DND-41 (cell line): ENCODE measurements at places on chromosomes 5 and 9.

GRCh38 chr9:124363326-124364096, 51.7 kb downstream of the PSMB7 start:
- no peaks in the 10 kb centered on the region for H3K4me1 ChIP-seq
- H3K4me3 ChIP-seq = no peak overlapping the region
- no peak overlapping the region for H3K27ac ChIP-seq
- H3K36me3 ChIP-seq = peaks cover 7% of the 10 kb centered on the region; the same call in 1 of the 2 replicates

DNA sequence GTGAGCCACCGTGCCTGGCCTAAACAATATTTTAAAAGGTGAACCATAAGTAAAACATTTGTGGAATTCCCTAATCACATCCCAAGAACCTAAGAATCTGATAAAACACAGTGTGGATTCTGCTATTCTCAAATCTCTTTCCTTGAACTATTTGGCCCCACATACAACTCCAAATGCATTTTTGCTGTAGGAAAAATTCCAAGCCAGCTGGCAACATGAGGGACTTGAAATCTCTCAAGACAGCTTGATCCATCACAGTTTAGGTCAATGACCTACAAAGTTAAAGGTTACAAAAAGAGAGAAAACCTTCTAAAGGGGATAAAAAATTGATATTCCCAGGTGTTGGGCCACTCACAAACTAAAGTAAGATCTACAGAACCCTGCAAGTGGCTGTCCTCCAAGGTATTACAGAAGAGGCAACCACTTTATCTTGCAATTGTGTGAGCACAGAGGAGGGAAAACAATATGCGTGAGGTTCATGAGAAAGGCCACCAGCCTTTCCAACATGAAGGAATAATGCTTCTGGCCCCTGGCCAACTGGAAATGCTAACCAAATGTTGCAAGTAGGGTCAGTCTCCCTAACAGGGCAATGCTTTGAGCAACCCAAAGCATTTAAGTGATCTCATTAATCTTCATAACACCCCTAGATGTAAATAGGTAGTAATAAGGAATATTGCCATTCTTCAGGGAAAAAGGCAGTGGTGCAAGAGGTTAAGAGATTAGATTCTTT, 221.4 kb downstream of the SEMA5A start:
- DNase-seq = no peak
- no peak overlapping the region for H3K27ac ChIP-seq
- H3K4me1 ChIP-seq = no peaks in the 10 kb centered on the region
- no peaks in the 10 kb centered on the region for H3K36me3 ChIP-seq

DNA sequence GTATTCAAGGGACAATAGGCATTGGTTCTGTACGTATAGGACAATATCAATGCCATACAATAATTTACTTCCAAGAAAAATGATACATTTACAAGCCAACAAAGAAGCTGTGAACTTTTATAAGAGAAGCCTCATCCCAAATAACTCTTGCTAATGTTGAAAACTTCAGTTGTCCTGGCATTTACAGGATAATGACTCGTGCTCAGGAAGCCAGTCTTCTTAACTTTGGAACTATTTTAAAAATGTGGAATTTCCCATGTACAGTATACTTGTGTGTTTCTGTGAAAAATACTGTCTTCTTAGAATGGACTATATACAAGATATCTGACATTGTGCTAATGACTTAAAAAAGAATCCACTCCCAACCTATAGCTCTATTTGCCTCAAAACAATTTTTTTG, 1479.3 kb upstream of the CDH9 start:
- no peaks in the 10 kb centered on the region for H3K4me1 ChIP-seq
- no peaks in the 10 kb centered on the region for H3K27me3 ChIP-seq
- no peak overlapping the region for H3K4me3 ChIP-seq
- DNase-seq = no peak
- H3K27ac ChIP-seq = no peak overlapping the region
- H3K36me3 ChIP-seq = no peaks in the 10 kb centered on the region

DNA sequence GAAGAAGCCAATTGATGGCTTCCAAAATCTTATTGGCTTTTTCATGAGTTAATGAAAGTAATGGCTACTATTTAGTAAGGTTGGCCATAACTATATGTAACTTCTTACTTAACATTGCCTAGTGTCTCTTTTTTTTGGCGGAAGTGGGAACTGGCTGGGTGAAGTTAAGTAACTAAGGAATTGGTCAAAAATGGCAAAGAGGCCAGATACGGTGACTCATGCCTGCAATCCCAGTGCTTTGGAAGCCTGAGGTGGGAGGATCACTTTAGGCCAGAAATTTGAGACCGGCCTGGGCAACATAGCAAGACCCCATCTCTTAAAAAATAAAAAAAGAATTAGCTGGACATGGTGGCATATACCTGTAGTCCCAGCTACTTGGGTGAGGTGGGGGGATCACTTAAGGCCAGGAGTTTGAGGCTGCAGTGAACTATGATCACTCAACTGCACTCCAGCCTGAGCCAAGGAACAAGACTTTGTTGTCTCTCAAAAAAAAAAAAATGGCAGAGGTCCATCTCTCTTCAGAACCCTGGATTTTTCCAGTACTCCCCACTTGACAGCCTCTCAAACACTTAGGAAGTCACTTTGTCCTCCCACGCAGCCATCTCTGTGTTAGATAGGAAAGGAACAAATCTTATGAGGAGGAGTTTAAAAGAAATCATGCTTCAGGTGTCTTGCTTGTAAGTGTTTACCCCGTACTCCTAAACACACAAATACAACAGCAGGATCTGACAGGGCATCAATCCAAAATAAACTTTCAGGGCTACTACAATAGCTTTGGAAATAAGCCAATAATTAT, 75.7 kb downstream of the TEK start:
- H3K4me3 ChIP-seq = no peak overlapping the region
- H3K27ac ChIP-seq = no peak overlapping the region
- no peaks in the 10 kb centered on the region for H3K36me3 ChIP-seq
- DNase-seq = no peak

DNA sequence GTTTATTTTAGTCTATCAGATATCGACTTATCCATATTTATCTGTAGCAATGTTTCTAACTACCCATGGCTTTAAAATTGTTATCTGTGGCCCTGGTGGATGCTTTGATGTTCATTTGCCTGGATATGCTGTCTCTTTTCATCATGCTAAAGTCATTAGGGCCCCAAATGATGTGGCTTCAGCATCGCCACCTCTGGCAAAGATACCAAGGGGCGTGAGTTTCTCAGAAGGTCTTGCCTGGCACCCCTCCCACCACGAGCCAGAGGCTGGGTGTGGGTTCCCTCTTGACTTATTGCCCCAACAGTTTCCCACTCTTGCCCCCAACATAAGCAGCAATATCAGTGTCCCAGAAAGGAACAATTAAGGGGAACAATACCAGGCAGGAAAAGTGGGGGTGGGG, 5.4 kb downstream of the ROPN1L start:
- H3K36me3 ChIP-seq = no peaks in the 10 kb centered on the region
- H3K4me3 ChIP-seq = no peak overlapping the region
- DNase-seq = peak; percentile 49
- H3K27ac ChIP-seq = 0 out of 2 replicates have a peak overlapping the region, but pooled peaks have one; percentile 42
- no peaks in the 10 kb centered on the region for H3K27me3 ChIP-seq
- peaks cover 44% of the 10 kb centered on the region for H3K4me1 ChIP-seq

DNA sequence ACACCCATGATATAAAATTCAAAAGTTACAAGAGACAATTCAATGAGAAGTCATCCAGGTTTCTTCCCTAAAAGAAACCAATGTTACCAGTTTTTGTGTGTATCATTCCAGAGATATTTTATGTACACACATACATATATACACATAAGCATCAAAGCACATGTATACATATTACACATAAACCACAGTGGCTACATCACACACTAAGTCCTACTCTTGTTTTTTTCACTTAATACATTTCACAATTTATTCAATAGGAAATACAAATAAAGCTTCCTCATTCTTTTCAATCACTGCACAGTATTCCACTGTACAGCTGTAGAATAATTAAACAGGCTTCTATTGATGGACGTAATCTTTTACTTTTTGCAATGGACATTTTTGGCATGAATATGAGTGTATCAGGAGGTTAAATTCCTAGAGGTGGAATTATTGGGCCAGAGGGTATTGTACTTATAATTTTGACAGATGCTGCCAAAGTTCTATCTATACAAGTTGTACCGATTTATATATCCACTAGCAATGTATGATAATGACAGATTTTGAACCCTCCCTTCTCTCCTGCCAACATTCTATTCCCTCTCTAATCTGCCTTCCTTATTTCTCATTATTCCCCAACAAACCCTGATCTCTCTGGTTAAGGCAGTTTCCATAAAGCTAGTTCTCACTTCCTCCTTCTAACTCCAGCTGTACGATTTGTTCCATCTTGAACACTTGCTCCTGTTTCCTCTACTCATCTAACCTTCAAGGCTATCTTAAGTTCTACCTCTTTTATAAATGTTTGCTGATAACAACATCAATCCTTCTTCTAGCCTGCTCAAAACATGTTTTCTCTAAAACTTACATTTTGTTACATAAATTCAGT, 35.2 kb downstream of the MRPS27 start:
- no peak for DNase-seq
- H3K36me3 ChIP-seq = peaks cover 54% of the 10 kb centered on the region
- H3K4me3 ChIP-seq = no peak overlapping the region
- H3K27ac ChIP-seq = no peak overlapping the region
- no peaks in the 10 kb centered on the region for H3K27me3 ChIP-seq

GRCh38 chr5:90767710-90768109, 209.1 kb downstream of the ADGRV1 start:
- H3K36me3 ChIP-seq = no peaks in the 10 kb centered on the region
- no peaks in the 10 kb centered on the region for H3K4me1 ChIP-seq
- H3K27me3 ChIP-seq = no peaks in the 10 kb centered on the region
- H3K4me3 ChIP-seq = no peak overlapping the region

GRCh38 chr5:10420932-10421331, 20.7 kb upstream of the ROPN1L start:
- no peaks in the 10 kb centered on the region for H3K27me3 ChIP-seq
- H3K36me3 ChIP-seq = peaks cover 95% of the 10 kb centered on the region
- DNase-seq = no peak

- no peak for DNase-seq
- H3K27me3 ChIP-seq = peaks cover 4% of the 10 kb centered on the region
- H3K27ac ChIP-seq = no peak overlapping the region
- H3K4me3 ChIP-seq = no peak overlapping the region
- no peaks in the 10 kb centered on the region for H3K4me1 ChIP-seq
Measured at GRCh38 chr5:60325870-60326269, 374.1 kb downstream of the DEPDC1B start.

GRCh38 chr5:141870871-141871270, 7.3 kb downstream of the PCDH1 start:
- H3K36me3 ChIP-seq = no peaks in the 10 kb centered on the region
- peaks cover 58% of the 10 kb centered on the region for H3K27me3 ChIP-seq
- H3K4me3 ChIP-seq = no peak overlapping the region
- DNase-seq = no peak

- DNase-seq = peak; percentile 49
- peaks cover 50% of the 10 kb centered on the region for H3K4me1 ChIP-seq
- peaks cover 79% of the 10 kb centered on the region for H3K36me3 ChIP-seq
- H3K27me3 ChIP-seq = no peaks in the 10 kb centered on the region
Measured at GRCh38 chr5:171309276-171310211, 496 bp downstream of the TLX3 start.

- peak overlapping the region; percentile 97 for H3K4me3 ChIP-seq
- H3K36me3 ChIP-seq = peaks cover 59% of the 10 kb centered on the region
- peak overlapping the region; percentile 83 for H3K27ac ChIP-seq
- no peaks in the 10 kb centered on the region for H3K27me3 ChIP-seq
Measured at GRCh38 chr5:1800472-1801221, 560 bp upstream of the NDUFS6 start.

- H3K36me3 ChIP-seq = no peaks in the 10 kb centered on the region
- H3K4me3 ChIP-seq = no peak overlapping the region
- H3K4me1 ChIP-seq = no peaks in the 10 kb centered on the region
- no peak for DNase-seq
- H3K27me3 ChIP-seq = no peaks in the 10 kb centered on the region
Measured at GRCh38 chr9:35318741-35319140, 156.9 kb downstream of the UNC13B start.

DNA sequence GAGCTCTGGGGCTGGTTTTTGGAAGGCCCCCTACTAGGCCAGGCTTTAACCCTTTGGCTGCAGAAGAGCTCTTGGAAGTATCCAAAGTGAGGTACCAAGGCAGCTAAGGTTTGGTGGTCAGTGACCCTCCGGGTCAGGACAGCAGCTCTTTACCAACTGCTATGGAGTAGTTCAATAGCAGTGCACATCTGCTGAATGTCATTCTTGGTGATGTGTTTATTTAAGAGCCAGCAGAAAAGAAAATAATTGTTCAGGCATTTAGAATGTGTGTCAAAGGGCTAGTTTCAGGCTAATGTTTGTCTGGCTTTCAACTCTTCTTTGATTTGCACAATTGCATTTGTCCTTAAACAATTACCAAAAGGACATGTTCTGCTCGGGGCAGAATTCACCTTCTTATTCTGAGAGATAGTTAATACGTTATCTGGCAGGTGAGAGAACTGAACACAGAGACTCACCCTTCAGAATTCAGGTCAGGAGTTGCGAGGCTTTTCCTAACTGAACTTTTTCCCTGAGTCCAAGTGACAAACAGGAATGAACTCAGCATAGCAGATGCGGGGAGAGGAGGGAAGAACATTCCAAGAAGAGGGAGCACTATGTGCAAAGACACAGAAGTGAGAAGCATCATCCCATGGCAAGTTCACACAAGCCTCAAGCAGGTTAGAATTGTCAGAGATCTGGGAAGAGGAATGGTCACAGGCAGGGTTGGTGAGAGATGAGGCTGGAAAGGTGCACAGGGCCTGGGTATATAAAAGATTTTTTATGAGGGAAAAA, 556.7 kb upstream of the TLE4 start:
- H3K36me3 ChIP-seq = no peaks in the 10 kb centered on the region
- no peak overlapping the region for H3K27ac ChIP-seq
- no peaks in the 10 kb centered on the region for H3K27me3 ChIP-seq
- no peak for DNase-seq
- no peaks in the 10 kb centered on the region for H3K4me1 ChIP-seq

GRCh38 chr5:143197260-143197656, 206.2 kb downstream of the NR3C1 start:
- H3K27me3 ChIP-seq = no peaks in the 10 kb centered on the region
- no peak overlapping the region for H3K27ac ChIP-seq
- peaks cover 19% of the 10 kb centered on the region for H3K4me1 ChIP-seq
- no peak overlapping the region for H3K4me3 ChIP-seq
- DNase-seq = no peak

- no peaks in the 10 kb centered on the region for H3K36me3 ChIP-seq
- H3K27me3 ChIP-seq = no peaks in the 10 kb centered on the region
- H3K4me3 ChIP-seq = no peak overlapping the region
- no peak for DNase-seq
- H3K4me1 ChIP-seq = peaks cover 64% of the 10 kb centered on the region
Measured at GRCh38 chr9:20227166-20227874, 395.0 kb downstream of the MLLT3 start.

GRCh38 chr5:54455413-54456157, at the start of gene HSPB3:
Gene HSPB3, plus strand, starts transcription at chr5:54455699. Its CDS starts 91 bp downstream, at chr5:54455790.
- H3K4me3 ChIP-seq = no peak within 1 kb of the TSS
- H3K4me1 ChIP-seq = no peaks in the 10 kb centered on the region

DNA sequence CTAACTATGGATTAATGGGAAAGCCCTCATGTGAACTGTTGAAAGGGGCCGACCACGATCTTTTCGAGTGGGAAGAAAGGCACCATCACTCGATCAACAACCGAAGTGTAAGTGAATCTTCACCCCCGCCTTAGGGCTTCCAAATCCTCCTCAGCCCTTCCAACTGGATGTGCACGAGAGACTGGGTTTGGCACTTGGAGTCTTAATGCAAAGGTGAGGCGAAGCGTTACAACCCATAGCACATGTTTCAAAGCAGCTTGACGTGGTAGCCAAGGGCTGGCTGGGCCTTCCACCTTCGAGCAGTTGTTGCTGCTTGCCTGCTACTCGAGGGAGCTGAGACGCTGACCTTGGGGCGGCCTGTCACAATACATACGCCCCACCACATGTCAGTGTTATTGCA, 5.7 kb upstream of the LCN9 start:
- H3K36me3 ChIP-seq = no peaks in the 10 kb centered on the region
- H3K27me3 ChIP-seq = no peaks in the 10 kb centered on the region
- no peak overlapping the region for H3K4me3 ChIP-seq
